ENCODE measurements at places on chromosomes 4 and X.

DNA sequence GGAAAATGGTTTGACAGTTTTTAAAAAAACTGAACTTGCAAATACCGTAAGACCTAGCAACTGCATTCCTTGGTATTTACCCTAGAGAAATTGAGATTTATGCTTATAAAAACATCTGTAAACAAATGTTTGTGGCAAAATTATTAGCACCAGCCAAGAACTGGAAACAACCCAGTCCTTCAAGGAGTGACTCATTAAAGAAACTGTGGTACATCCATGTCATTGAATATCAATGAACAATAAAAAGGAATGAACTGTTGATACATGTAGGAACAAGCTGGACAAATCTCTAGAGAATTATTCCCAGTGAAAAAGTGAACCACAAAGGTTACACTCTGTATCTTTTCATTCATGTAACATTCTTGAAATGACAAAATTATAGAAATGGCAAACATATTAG, 240.2 kb upstream of the ADAMTS3 start:
- DNase-seq, result no peak

- DNase-seq, result peak; percentile 57
Observed at GRCh38 chrX:13428053-13428786, 108.4 kb upstream of the ATXN3L start.

- no peak for DNase-seq
Observed at GRCh38 chr4:98716796-98717195, 58.4 kb upstream of the TSPAN5 start.

DNA sequence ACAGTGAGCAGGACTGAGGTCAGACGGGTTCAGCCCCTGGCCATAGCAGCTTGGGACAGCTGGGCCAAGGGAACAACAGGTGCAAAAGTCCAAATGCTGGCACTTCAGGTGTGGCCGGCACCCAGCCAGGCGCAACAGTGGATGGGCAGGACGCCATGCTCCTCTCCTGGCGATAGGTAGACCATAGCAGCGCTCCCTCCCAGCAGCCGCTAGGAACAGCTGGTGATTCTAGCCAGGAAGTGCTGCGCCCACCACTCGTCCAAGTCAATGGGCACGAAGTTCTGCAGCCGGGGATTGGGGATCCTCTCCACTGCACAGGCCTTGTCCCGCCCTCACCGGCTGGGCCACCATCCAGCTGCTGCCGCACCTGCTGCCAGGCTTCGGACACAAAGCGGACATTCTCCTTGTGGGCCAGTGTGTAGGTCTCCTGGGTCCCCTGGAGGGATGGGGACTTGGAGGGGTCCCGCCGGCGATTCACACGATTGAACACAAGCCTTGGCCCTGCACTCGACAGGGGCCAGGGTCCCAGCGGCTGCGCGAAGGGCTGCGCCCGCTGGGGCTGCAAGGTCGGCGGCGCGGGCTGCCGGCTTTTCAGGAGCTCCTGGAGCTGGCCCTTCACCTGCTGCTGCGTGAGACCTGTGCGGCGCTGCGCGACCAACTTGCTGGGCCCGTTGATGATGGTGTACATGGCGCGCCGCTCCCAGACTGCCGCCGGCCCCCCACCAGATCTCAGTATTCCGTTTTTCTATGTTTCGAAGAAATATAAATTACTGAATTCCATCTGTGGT, 227.5 kb upstream of the STK26 start:
- no peak for DNase-seq

GRCh38 chr4:82711158-82711785, 87.3 kb downstream of the SCD5 start:
- DNase-seq, result no peak
